Activated gamma-delta T cell (primary cell): ENCODE measurements at places on chromosomes 4 and X.

GRCh38 chr4:38449506-38450174 is 214.4 kb upstream of the KLF3 start:
- DNase-seq, result no peak

DNA sequence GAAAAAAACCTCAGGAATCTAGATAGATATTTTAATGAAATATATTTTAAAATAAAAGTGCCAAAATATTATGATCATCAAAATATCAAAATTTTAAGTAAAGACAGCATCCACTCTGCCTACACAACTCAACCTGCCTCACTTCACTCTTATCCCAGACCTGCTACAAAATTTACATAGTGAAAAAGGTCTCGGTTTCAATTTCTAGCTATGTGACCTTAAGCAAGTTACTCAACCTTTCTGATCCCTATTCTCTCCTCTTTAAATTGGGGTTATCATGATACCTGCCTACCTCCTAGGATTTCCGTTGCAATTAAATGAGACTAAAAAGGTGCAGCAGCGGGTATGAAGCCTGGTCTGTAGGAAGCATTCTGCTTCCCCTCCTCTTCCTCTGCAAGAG is 72.9 kb downstream of the FAM114A1 start:
- DNase-seq, result no peak

GRCh38 chrX:85964744-85965143 is 82.6 kb downstream of the CHM start:
- no peak for DNase-seq

DNA sequence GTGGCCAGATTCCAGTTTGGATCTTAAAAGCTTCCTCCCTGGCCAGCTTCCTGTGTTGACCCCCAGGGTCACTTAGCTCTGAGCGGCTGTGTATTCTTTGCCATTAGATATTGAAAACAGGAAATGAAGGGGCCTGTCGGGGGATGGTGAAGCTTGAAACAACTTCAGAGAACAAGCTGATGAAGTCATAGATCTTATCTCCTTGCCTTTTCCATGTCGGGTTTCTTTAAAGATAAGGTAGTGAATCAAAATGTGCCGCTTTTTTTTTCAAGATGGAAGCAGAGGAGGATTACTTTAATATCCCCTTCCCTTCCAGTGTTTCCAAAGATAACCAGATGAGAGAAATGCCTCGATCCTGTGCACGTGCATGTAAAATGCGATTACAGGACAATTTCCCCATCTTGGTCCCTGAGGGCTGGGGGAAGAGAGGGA is 508.5 kb downstream of the MID1IP1 start:
- DNase-seq, result no peak
